KG1 (cell line): ENCODE measurements at places on chromosomes 1 and 21.
A peak's percentile ranks its signal among the peaks of the same experiment; 100 is the strongest.

GRCh38 chr1:11858968-11859871 is 475 bp upstream of the NPPB start:
- peak; percentile 25 for DNase-seq

- DNase-seq, result no peak
These were observed 1186.5 kb upstream of the TMPRSS15 start for GRCh38 chr21:19590044-19590443.

DNA sequence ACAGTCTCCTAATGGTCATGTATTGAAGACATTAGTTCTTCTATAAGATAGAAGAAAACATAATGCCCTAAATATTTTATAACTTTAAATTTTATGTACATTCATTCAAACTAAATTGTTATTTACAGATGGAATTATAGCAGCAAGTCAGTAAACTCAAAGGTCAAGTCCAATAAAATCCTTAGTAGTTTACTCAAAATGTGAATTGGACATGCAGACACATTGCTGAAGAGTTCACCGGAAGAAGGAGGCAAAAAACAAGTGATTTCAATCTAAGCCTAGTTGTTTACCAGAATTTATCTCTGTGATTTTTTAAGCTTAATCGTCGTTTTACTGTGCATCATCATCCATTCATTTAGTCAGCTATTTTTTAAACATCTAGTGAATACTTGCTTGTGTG is 149.7 kb downstream of the GREM2 start:
- DNase-seq, result no peak

- no peak for DNase-seq
These were observed 27.7 kb downstream of the EPS15 start for GRCh38 chr1:51491166-51491981.

GRCh38 chr1:53310847-53311681 is 16.8 kb downstream of the LRP8 start:
- no peak for DNase-seq

DNA sequence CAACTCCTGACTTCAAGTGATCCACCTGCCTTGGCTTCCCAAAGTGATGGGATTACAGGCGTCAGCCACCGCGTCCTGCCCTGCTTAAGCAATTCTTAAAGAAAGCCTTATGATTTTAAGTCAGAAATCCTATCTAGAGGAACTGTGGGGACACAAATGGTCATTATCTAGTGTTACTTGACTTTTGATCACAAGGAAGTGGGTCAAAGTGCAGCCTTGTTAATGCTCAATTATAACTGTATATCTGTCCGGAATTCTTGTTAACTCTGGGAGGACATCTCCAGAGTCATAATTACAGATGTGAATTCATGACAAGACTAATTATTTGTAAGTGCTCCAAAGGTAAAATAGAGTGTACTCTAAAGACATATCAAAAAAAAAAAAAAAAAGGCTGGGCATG is 76.9 kb upstream of the PUM1 start:
- DNase-seq, result no peak
